Stimulated activated CD4-positive, alpha-beta T cell treated with anti-CD3 and anti-CD28 coated beads, TNF-alpha, amount 100 ng/mL, for 4 hours (primary cell): ENCODE measurements at places on chromosomes 7 and 10.

- DNase-seq, result no peak
Observed at GRCh38 chr10:91924212-91925021, 847 bp downstream of the BTAF1 start.

GRCh38 chr10:92768104-92768503 is 78.3 kb downstream of the HHEX start:
- DNase-seq, result no peak

DNA sequence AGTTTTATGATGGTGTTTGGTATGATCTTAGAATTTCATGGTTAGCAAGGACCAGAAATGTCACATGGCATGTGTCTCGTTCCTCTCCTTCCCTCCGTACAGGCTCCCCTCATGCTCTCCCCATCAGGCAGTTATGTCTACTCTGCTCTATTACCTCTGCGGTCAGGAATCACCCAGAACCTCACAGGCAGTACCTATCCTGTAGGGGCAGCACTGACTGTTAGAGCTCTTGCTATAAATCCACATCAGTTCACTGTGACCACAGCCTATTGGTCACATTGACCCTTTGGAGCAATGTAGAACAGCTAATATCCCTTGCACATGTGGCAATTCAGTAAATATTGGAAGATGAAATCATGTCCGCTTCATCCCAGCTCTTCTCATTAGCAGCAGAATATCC is 151.8 kb downstream of the WNT2 start:
- no peak for DNase-seq

- DNase-seq, result peak; percentile 62
Observed at GRCh38 chr10:119315128-119316001, 108.0 kb downstream of the GRK5 start.

DNA sequence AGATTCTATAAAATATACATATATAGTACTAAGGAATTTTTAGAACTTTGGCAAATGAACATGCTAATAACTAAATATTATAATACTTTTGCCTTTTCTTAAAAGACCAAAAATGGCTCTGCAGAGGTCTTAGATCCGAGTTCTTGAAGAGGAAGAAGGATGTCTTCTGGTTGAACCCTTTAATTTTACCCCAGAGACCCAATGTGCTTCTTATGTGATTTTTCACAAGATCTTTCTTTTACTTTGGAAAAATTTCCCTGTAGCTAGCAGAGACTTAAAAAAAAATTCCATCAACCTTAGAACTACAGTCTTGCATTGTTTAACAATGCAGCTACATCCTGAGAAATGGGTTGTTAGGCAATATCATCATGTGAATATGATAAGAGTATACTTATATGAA is 663.2 kb downstream of the PARD3 start:
- DNase-seq, result no peak

- DNase-seq, result no peak
Observed at GRCh38 chr10:122273966-122274545, 3.0 kb downstream of the BTBD16 start.
